Ovary (tissue), 10 donors: ENCODE measurements at places on chromosomes 16 and 17.
A peak's percentile ranks its signal among the peaks of the same experiment; 100 is the strongest.

DNA sequence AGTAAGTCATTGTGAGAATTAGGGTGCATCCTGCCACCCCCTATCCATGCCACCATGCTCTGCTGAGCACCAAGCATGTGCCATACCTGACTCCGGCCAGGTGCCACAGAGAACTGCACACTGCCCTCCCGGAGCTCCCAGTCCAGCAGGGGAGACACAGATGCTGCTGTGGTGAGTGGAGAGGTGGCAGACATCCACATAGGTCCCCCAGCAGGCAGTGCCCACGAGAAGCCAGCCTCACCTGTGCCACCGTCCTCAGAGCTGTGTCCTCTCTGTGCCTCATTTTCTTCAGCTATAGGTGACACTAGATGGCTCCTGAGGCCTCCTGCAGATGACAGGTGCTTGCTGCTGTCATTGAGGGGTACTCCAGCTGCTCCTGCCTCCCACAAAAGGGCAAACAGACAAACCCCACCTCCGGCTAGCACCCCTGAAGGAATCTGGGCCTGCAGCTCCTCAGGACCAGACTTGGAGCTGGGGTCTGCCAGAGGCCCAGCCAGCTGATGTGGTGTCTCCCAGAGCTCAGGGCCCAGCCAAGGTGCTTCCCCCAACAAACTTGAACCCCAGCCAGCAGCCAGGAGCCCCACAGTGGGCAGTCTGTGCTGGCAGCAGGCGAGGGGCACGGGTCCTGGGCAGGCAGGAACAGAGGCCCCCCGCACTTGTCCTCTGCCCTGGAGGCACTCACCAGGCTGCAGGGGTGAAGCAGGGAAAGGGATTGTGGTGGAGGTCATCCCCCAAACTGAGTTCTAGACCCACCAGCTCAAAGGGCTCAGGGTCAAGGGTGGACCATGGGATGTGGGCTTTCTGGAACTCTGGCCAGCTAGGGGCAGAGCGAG is 17.1 kb downstream of the FOXJ1 start:
- peaks cover 2% of the 10 kb centered on the region for H3K4me1 ChIP-seq
- H3K36me3 ChIP-seq: no peaks in the 10 kb centered on the region
- no peak for DNase-seq
- H3K27me3 ChIP-seq: no peaks in the 10 kb centered on the region
- H3K27ac ChIP-seq: no peak overlapping the region

GRCh38 chr17:31400481-31400950 is 9.0 kb downstream of the RAB11FIP4 start:
- H3K36me3 ChIP-seq: no peaks in the 10 kb centered on the region
- no peaks in the 10 kb centered on the region for H3K27me3 ChIP-seq
- no peak overlapping the region for H3K4me3 ChIP-seq
- no peak for DNase-seq
- no peak overlapping the region for H3K27ac ChIP-seq

- no peak overlapping the region for H3K4me3 ChIP-seq
- no peaks in the 10 kb centered on the region for H3K36me3 ChIP-seq
- H3K27ac ChIP-seq: no peak overlapping the region
- H3K27me3 ChIP-seq: no peaks in the 10 kb centered on the region
- DNase-seq: no peak
- H3K4me1 ChIP-seq: no peaks in the 10 kb centered on the region
Observed at GRCh38 chr17:6683081-6683684, 30.0 kb downstream of the SLC13A5 start.

GRCh38 chr17:64022611-64023063 is 2.2 kb upstream of the ICAM2 start:
- H3K36me3 ChIP-seq: no peaks in the 10 kb centered on the region
- H3K4me1 ChIP-seq: peaks cover 7% of the 10 kb centered on the region
- no peak overlapping the region for H3K4me3 ChIP-seq
- no peaks in the 10 kb centered on the region for H3K27me3 ChIP-seq
- DNase-seq: no peak

GRCh38 chr17:78719630-78720298 is 62.3 kb downstream of the CYTH1 start:
- H3K36me3 ChIP-seq: no peaks in the 10 kb centered on the region
- no peak for DNase-seq
- H3K4me1 ChIP-seq: peaks cover 28% of the 10 kb centered on the region
- H3K4me3 ChIP-seq: no peak overlapping the region

GRCh38 chr17:57560319-57560705 is 184.8 kb downstream of the CCDC182 start:
- H3K27me3 ChIP-seq: no peaks in the 10 kb centered on the region
- H3K4me1 ChIP-seq: peaks cover 4% of the 10 kb centered on the region
- H3K36me3 ChIP-seq: no peaks in the 10 kb centered on the region
- H3K4me3 ChIP-seq: no peak overlapping the region
- no peak for DNase-seq

DNA sequence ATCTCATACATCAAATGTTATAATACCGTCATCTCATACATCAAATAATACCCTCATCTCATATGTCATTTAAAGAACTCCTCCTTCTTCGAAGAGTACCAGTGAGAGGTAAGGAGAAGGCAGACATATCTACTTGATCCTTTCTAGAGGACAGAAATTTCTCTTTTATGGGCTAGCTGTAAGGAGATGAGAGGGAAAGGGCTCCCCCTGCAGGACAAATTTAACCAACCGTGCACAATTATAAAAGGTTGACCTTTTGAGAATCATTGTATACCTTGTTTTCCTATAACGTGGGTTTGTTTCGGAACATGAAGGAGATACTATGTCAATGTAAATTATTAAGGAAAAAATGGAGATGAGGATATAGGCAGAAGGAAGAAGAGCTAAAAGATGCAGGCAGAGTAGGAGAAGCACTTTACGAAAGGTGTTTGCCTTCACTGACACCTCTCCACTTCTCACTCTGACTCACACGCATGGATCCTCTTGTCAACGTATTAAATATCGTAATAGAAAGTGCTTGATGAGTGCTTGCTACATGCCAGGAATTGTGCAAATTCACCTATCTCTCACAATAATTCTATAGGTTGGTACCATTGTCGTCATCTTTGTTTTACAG is 465.9 kb upstream of the ERCC4 start:
- no peaks in the 10 kb centered on the region for H3K4me1 ChIP-seq
- H3K27ac ChIP-seq: no peak overlapping the region
- no peak overlapping the region for H3K4me3 ChIP-seq

DNA sequence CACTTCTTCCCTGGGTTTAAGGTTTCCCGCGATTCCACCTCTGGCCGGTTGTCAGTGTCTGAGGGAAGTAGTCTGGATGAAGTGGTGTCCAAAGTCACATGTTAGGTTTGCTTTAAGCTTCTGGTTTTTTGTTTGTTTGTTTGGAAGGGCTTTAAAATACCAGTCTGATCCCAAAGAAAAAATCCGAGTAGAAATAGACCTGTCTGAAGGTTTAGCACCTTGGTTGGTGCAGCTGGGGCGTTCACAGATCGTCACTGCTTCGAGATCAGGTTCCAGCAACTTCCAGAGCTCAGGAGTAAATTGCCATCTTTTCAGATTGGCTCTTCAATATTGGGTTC is 567 bp downstream of the TMEM97 start:
- H3K27ac ChIP-seq: no peak overlapping the region
- H3K27me3 ChIP-seq: no peaks in the 10 kb centered on the region
- H3K4me1 ChIP-seq: peaks cover 6% of the 10 kb centered on the region
- H3K4me3 ChIP-seq: peak overlapping the region; percentile 50
- no peak for DNase-seq
- H3K36me3 ChIP-seq: no peaks in the 10 kb centered on the region

- H3K4me1 ChIP-seq: no peaks in the 10 kb centered on the region
- H3K27ac ChIP-seq: no peak overlapping the region
- DNase-seq: no peak
- no peaks in the 10 kb centered on the region for H3K36me3 ChIP-seq
- no peaks in the 10 kb centered on the region for H3K27me3 ChIP-seq
Observed at GRCh38 chr17:33435721-33436301, 142.7 kb upstream of the ASIC2 start.

- no peaks in the 10 kb centered on the region for H3K27me3 ChIP-seq
- H3K4me3 ChIP-seq: no peak overlapping the region
- no peaks in the 10 kb centered on the region for H3K4me1 ChIP-seq
- DNase-seq: no peak
- no peak overlapping the region for H3K27ac ChIP-seq
Observed at GRCh38 chr17:9702914-9703780, 57.8 kb downstream of the USP43 start.

DNA sequence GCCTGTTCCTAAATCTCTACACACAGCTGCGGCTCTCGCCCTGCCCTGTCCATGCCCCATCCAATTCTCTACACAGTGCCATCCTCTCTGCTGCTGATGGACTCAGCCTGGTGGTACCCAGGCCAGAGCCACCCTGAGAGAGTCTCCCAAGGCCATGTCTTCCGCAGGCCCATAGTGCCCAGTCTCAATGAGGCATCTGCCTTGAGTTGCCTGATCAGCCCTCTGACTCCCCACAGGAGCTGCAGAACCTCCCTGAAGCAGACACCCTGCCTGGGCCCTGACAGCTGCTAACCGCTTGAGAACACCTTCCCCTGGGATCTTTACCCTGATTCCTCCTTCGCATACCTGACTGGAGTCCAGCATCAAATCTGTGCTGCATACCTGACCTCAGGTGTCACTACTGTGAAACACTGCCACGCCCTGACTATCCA is 13.3 kb downstream of the TSPOAP1 start:
- DNase-seq: no peak
- no peak overlapping the region for H3K27ac ChIP-seq
- no peak overlapping the region for H3K4me3 ChIP-seq
- H3K27me3 ChIP-seq: no peaks in the 10 kb centered on the region

DNA sequence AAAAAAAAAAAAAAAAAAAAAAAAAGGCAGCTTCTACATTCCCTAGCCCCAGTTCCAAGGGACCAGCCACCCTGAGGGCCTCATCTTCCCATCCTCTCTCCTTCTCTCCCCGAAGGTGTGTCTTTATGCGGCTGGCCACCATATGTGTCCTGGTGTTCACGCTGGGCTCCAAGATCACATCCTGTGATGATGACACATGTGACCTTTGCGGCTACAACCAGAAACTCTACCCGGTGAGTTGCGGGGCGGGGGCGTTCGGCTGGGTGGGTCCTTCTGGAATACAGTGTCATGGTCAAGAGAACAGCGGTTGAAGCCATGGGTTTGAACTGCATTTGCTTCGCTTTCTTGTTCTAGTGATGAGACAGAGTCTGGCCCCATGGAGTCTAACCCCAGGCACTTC is 22.6 kb upstream of the COQ7 start:
- no peak for DNase-seq
- no peak overlapping the region for H3K27ac ChIP-seq
- no peak overlapping the region for H3K4me3 ChIP-seq

GRCh38 chr17:82876602-82877379 is 37.0 kb upstream of the ZNF750 start:
- H3K27me3 ChIP-seq: no peaks in the 10 kb centered on the region
- H3K4me1 ChIP-seq: peaks cover 3% of the 10 kb centered on the region
- H3K4me3 ChIP-seq: no peak overlapping the region
- no peak overlapping the region for H3K27ac ChIP-seq
- DNase-seq: peak; percentile 79

GRCh38 chr17:75102385-75102821 is 7.4 kb upstream of the ARMC7 start:
- DNase-seq: no peak
- H3K27ac ChIP-seq: no peak overlapping the region
- H3K4me1 ChIP-seq: no peaks in the 10 kb centered on the region

- H3K27me3 ChIP-seq: no peaks in the 10 kb centered on the region
- no peak for DNase-seq
- no peak overlapping the region for H3K27ac ChIP-seq
- H3K4me1 ChIP-seq: no peaks in the 10 kb centered on the region
- no peaks in the 10 kb centered on the region for H3K36me3 ChIP-seq
Observed at GRCh38 chr16:60949800-60950199, 1086.4 kb downstream of the CDH8 start.

DNA sequence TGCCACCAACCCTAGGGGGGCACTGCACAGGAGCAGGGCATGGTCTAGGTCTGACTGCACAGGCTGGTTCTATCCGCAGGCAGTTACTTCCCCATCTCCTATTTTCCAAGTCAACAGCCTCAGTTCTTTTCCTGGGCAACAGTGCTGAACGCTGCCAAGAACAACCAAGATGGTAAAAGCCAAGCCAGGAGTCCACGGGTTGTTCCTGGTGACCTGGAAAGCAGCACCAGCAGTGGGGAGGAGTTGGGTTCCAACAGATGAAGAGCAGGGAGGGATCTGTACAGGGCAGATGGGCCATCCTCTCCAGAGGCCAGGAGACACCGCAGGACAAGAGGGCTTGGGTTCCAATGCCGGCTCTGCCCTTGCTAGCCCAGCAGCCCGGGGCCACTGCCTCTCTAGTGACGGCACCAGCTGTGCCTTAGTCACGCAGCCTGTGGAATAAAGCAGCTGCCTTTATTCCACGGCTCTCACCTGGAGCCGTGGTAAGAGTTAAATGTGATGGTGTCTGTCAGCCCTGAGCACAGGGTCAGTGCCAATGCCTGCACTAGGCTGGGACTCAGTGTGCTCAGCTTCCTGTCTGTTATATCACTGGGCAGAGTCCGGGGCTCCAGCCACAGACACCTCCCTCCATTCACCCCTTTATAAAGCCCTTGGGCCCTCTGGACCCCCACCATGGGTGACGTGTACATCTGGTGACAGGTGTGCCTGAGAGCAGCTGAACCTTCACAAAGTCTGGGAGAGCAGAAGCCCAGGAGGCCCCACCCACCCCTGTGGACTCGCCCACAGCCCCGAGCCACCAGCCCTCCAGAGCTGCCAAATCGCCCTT is 44.9 kb downstream of the MARF1 start:
- H3K4me1 ChIP-seq: no peaks in the 10 kb centered on the region
- no peaks in the 10 kb centered on the region for H3K36me3 ChIP-seq
- no peak for DNase-seq
- no peak overlapping the region for H3K27ac ChIP-seq
- no peak overlapping the region for H3K4me3 ChIP-seq

GRCh38 chr17:17694169-17695081 is 13.2 kb downstream of the RAI1 start:
- no peaks in the 10 kb centered on the region for H3K36me3 ChIP-seq
- peak overlapping the region; percentile 95 for H3K27ac ChIP-seq
- H3K4me1 ChIP-seq: peaks cover 29% of the 10 kb centered on the region
- peak overlapping the region; percentile 53 for H3K4me3 ChIP-seq
- DNase-seq: peak; percentile 86

DNA sequence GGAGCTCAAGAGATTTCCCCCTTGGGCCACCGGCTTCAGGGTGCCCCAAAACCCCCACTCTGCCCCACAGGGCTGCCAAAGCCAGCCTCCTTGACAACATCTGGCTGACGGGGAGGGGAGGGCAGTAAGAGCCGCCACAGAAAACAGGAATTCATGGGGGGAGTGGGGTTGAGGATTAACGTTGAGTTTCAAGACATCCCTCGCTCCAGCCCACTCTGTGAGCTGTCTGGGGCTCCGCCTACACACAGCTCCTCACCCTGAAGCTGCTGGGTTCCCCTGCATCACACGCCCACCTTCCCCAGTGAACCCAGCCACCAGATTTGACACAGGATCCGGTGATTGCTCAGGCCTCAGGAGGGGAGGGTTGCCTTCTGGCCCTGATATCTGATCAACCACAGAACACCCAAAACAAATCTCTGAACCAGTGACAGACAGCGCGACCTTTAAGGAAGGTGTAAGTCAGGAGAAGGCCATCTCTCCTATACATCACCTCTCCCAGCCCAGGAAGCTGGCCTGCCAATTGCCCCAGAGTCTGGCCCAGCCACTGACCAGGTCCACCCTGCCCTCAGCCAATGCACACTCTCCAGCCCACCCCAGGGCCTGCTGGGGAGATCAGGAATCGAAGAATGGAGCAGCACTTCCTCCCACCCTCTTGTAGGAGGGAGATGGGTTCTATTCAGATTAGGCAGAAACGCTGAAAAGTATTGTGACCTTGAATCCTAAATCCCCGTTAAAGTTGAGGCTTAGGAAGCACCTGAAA is 132.1 kb downstream of the CLEC16A start:
- H3K4me3 ChIP-seq: no peak overlapping the region
- peaks cover 21% of the 10 kb centered on the region for H3K4me1 ChIP-seq
- no peaks in the 10 kb centered on the region for H3K27me3 ChIP-seq
- H3K36me3 ChIP-seq: no peaks in the 10 kb centered on the region
- no peak overlapping the region for H3K27ac ChIP-seq
- no peak for DNase-seq
